Activated T-helper 2 cell treated with anti-CD3 and anti-CD28 coated beads, Interferon-gamma antibody, Interleukin-2, Interleukin-4, amounts not matched to agents 10 μg/mL and 5 μg/mL and 100 μg/mL, durations not matched to agents 14 hours and 24 hours and 36 hours (primary cell): ENCODE measurements at places on chromosomes 16 and 17.

DNA sequence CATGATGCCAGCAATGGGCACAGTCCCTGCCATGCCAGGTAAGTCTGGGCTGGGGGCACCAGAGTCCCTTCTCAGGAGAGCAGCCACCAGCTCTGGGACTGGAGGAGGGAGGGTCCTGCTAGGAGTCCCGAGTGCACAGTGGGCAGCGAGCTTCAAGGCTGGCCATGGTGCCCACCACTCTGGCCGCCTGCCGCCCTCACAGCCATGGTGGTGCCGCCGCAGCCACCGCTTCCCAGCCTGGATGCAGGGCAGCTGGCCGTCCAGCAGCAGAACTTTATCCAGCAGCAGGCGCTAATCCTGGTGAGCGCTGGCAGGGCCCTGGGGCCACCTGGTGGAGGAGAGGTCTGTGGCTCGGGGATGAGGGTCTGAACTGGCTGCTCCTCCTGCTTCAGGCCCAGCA is 17.9 kb upstream of the SMIM5 start:
- DNase-seq, result no peak

DNA sequence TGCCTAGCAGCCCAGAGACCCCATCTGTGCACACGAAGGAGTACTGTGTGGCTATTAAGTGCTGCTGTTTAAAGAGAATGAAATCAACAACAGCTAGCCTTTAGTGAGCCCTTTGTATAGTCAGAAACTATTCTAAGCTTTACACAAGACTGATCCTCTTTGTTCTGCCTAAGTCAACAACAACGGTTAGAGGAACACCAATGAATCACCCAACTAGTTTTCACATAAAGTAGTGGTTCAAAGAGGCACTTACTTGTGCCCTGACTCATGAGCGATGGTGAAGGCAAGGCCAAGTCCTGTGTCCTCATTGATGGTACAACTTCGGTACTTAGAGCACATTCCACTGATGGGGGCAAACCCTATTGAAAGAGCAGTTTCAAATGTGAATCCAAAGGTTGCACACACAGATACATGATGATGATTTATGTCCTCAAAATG is 75.8 kb downstream of the ADAMTS18 start:
- DNase-seq, result no peak

DNA sequence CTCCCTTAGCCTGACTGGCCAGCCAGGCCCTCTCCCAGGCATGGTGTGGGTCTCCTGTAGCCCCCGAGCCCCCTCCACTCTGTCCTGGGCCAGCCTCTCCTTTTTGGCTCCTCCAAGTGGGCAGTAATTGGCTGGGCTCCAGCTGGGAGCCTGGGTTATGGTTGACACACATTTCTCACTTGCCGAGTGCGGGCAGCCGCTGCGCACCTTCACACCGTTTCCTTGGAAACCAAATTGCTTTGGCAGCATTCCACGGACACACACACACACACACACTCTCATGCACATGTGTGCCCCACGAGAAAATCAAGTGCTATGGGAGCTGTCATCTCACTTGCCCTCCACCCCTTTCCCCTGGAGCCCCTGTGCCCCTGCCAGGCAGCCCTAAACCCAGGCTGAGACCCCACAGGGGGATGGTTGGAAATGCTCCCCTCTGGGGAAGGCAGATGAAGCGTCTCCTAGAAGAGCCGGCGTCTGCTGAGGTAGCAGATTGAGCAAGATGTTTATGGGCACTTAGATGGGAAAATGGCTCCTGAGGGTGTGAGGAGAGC is 402.7 kb upstream of the TNRC6C start:
- no peak for DNase-seq

- DNase-seq, result no peak
These were observed 11.4 kb downstream of the LIMD2 start for GRCh38 chr17:63688396-63689020.

DNA sequence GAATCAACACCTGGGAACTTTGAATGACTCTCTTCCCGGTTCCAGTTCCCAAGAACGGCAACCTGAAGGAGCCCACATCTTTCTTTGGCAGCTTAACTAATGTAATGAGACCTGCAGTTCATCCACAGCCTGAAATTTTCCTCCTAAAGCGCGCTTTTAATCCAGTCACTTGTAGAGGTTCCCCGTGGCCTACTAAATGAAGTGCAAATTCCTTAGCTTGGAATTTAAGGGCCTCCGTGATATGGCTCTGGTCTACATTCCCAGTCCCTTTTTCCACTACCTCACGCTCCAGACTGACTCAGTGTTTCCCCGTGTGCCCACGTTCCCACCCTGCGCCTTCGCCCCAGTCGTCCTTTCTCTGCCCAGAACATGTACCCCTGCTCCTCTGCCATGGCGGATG is 27.2 kb downstream of the FZD2 start:
- no peak for DNase-seq

GRCh38 chr17:29019475-29020181 is 13.8 kb upstream of the SEZ6 start:
- no peak for DNase-seq

GRCh38 chr17:7139400-7139799 is 24.8 kb upstream of the ASGR2 start:
- DNase-seq, result no peak

- no peak for DNase-seq
These were observed 1.3 kb downstream of the APPBP2 start for GRCh38 chr17:60524463-60525327.

DNA sequence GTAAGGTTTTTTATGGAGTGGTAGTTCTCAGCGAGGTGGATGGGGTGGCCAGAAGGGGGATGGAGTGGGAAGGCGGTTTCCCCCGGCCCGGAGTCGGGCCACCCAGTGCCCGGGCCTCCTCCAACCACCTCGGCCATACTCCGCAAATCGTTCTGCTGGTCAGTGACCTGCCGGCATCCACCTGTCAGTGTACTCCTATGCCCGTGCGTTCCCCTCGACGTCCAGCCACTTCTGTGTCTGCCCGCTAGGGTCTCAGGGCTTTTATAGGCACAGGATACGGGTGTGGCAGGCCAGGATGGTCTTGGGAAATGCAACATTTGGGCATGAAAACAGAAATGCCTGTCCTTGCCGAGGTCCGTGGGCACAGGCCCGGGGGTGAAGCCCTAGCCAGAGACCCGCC is 19.3 kb upstream of the ASGR2 start:
- DNase-seq, result no peak

DNA sequence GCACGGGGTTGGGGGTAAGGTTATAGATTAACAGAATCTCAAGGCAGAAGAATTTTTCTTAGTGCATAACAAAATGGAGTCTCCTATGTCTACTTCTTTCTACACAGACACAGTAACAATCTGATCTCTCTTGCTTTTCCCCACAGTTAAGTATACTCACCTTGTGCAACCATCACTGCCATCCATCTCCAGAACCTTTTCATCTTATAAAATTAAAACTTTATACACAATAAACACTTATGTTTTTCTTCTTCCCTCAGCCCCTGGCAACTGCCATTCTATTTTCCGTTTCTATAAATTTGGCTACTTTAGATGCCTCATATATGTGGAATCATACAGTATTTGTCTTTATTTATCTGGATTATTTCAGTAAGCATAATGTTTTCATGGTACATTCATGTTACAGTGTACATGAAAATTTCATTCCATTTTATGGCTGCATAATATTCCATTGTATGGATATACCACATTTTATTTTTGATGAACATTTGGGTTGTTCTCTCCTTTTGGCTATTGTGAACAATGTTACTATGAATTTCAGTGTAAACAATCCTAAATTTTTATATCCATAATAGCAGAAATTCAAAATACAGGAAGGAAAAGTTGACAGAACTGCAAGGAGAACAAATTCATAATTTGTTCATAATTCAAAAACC is 25.7 kb upstream of the FA2H start:
- DNase-seq, result no peak

GRCh38 chr17:43018008-43018853 is 4.0 kb downstream of the VAT1 start:
- DNase-seq, result peak; percentile 37
